ENCODE measurements at places on chromosomes 2 and 18.

- no peak for DNase-seq
Measured at GRCh38 chr2:29518010-29518409, 402.8 kb downstream of the CLIP4 start.

GRCh38 chr18:36895606-36896005 is 66.7 kb downstream of the KIAA1328 start:
- no peak for DNase-seq

GRCh38 chr2:27115519-27115918 is 3.4 kb downstream of the CGREF1 start:
- no peak for DNase-seq

- no peak for DNase-seq
Measured at GRCh38 chr2:64383016-64383591, 70.9 kb upstream of the LGALSL start.

GRCh38 chr18:55407191-55407590 is 180.8 kb downstream of the TCF4 start:
- no peak for DNase-seq

DNA sequence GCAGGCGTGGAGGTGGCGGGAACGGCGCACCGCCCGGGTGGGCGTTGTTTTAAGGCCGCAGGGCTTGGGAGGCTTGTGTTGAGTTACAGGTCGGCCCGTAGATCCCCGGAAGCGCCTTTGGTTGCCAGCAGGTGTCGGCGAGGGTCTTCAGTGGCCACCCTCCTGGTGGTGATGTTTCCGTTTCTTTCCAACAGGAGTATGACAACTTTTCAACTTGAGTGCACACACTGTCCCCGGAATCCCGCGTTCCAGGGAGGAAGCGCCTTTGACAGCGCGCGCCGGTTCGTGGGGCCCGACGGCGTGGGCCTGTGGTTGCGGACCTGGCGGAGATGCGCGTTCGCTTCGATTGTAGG is 1.0 kb upstream of the HDAC4 start:
- no peak for DNase-seq

GRCh38 chr2:192749611-192750200 is 555.0 kb upstream of the TMEFF2 start:
- no peak for DNase-seq

DNA sequence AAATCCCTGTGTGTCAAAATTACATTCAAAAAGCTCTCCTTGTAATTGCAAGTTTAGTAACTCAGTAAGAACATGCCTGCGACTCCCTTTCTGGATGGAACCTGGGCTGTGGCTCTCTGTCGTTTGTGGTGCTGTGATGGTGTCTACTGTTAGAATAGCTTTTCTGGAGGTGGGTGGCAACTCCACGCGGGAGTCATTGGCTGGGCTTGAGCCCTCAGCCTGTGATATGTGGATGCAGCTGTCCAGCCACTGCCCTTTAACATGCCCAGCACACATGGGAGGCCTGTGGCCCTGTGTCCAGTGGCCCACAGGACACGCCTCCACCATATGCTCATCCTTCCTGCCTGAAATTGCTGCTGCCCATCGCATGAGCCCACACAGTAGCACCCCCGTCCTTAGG is 124.2 kb downstream of the RNF144A start:
- no peak for DNase-seq

- DNase-seq: no peak
Measured at GRCh38 chr18:55763805-55764204, 175.8 kb upstream of the TCF4 start.

DNA sequence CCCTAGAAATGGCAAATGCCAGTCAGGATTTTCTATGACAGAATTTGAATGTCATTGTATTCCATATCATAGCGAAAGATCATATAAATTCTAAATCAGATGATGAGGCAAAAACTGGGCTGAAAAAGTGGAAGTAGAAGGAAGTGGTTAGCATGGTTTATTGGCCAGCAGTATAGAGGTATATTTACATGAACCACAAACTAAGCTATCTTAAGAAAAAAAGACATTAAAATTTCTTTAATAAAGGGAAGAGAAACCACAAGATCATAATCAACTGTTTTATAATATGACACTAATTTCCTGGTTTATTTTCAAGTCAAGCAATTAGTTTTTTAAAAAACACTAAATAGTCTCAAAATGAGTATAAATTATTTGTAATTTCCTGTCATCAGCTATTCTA is 123.2 kb upstream of the LRP1B start:
- DNase-seq: no peak

DNA sequence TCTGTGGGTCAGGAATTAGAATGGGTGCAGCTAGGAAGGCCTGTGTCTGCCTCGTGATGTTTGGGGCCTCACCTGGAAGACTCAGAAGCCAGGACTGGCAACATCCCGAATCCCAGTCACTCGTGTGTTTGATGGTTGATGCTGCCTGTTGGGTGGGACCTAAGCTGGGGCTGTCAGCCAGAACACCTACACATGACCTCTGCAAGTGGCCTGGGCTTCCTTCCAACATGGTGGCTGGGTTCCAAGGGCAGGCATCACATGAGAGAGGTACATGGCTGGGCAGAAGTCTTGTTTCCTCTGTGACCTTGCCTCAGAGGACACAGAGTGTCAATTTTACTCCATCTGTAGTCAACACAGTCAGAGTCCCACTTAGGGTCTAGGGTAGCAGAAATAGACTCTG is 177.8 kb downstream of the GBX2 start:
- no peak for DNase-seq

DNA sequence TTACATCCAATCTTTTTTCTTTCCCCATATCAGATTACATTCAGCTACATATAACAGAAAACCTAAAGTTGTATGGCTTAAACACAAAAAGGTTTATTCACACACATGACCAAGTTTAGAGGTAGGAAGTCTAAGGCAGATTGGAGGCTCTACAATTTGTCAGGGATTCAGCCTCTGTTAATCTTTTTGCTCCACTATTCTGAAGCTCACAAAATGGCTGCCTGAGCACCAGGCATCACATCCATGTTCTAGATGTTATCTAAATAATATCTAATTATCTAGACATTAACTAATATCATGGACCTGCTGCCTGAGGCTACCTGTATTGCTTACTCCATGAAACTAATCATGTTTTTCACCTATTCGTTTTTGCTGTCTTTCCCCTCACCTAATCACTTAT is 23.7 kb upstream of the DSC2 start:
- DNase-seq: no peak

GRCh38 chr18:63763831-63764600 is 11.2 kb upstream of the SERPINB7 start:
- DNase-seq: no peak
